ENCODE measurements at places on chromosomes 6 and 20.

DNA sequence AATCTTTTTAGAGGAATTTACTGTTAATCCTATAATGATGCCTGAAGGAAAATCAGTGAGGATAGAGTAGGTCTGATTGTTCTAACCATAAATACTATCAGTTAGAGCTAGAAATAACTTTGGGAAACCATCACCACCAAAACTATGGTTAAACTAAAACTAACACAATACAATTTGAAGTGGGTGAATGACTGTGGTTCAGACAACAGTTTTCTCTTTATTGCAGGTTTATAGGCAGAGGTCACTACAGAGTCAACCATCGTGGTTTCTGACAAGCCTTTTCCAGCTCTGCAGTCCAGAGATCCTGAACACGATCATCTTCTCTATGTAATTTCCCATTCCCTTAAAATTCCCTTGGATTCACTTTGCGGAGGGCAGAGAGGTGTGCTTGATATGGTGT lies 134.3 kb downstream of the IBTK start:
- no peak for DNase-seq

DNA sequence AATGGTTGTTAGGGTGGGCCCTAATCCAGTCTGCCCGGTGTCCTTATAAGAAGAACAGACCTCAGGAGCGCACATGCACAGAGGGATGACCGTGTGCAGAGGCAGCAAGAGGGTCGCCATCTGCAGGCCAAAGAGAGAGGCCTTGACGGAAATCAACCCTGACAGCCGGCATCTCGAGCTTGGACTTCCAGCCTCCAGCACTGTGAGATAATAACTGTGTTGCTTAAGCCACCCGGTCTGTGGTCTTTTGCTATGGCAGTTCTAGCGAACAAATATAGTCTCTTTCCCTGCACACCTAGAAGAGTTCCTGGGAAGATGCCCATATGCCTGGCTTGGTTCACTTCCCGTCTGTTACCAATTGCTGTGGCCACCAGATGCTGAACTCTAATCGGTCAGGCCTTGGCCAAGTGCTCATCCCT lies 35.3 kb upstream of the PTGIS start:
- no peak for DNase-seq

DNA sequence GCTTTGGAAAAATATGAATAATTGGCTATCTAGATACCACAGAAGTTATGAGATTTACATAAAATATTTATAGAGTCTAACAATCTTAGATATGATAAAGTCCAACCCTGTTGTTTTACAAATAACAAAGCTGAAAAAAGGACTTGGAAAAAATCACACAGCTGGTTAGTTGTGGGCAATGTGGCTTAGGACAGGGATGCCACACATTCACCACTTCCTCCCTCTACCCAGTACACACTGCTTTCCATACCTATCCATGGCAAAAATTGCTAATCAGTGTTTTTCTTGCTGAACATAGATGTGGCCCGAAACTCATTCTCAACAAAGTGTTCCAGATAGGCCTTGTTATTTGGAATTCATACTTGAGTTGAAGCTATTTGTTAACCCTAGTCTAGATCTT lies 147.3 kb upstream of the BMP5 start:
- DNase-seq: no peak

DNA sequence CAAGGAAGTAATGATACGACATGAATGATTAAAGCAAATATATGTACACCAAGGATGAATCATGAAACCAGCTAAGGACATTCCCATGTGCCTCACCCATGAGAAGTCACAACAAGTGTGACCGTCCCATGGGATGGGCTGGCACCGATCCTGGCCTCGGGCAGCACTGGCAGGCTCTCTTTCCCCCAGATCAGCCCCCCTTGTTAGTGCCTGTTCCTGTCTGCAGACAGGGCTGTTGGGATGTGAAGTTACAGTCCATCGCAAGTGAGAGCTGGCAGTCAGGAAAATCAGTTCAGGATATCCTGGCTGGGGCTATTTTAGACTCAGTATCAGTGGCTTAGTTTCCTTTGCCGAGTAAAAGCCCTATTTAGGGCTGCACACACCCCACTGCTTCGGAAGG lies 129.2 kb upstream of the SNX9 start:
- peak; percentile 74 for DNase-seq

- no peak for DNase-seq
Observed at GRCh38 chr6:148761527-148762011, 14.7 kb downstream of the UST start.

GRCh38 chr6:163427498-163428254 lies 13.2 kb downstream of the QKI start:
- DNase-seq: peak; percentile 29

DNA sequence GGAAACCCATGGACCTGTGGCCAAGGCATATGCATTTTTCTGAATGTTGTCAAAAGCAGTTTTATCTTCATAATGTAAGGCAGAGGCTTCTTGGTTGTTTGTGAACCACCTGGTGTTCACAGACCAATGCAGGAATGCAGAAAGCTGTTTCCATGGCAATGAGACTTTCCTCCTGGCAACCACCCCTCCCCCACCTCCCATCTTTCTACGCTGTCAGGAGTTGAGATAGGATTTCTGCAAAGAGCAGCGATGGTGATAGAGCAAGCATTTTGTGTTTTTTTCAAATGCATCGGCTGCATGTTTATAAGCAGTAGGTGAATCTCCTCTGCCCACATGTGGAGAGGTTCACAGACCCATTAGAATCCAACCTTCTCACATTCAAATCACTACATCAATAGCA lies 114.1 kb upstream of the SMLR1 start:
- DNase-seq: no peak

DNA sequence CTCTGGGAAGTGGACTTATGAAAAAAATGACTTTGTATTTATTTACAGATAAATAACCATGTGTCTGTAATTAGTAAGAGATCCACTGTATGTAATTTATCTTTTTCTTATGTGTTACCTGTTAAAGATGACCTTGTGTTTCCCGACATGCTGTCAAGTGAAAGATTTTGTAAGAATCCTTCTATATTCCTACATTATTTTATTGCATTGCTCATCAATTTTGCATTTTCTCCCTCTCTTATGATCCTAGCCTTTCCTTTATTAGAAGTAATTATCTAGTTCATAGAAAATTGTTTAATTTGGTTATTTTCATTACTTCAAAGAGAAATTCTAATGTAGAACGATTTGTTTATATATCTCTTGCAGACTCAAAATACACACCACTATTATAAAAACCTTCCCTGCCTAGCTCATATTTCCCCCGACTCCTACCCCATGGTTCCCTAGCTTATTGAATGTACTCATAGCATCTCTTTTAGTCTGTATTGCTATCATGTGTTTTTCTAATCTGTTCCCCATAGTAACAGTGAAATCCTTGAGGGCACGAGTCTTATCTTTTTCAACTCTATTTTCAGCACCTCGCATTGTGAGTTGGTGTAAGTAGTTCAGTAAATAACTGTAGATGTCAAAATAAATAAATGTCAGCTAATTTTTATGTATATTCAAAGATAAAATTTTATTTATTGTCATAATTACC lies 774.4 kb downstream of the HDGFL1 start:
- DNase-seq: no peak

GRCh38 chr6:94254689-94255088 lies 835.3 kb upstream of the EPHA7 start:
- DNase-seq: no peak

DNA sequence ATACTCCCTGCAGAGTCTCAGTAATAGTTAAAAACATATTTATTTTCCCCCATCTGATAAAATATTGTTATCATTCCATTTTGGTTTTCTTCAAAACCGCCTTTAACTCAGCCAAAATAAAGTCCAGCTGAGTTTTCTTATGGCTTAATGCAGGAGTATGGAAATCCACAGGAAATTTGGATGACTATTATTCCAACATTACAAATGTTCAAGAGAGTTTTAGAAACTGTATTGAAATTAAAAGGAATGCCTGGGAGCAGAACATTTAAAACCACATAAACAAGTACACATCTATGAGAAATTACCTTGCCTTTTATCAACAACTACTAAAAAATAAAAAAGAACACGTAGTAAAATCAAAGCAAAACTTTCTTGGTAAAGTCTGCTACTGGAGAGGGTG lies 45.7 kb downstream of the NCOA7 start:
- no peak for DNase-seq

- DNase-seq: peak; percentile 79
Observed at GRCh38 chr20:31698803-31699718, 23.6 kb downstream of the BCL2L1 start.
